GM04503 (cell line): ENCODE measurements at places on chromosomes 11 and 22.

GRCh38 chr11:114236829-114237228 lies 59.4 kb upstream of the NNMT start:
- DNase-seq: no peak

- DNase-seq: no peak
Measured at GRCh38 chr11:18056561-18057181, 10.6 kb upstream of the TPH1 start.

GRCh38 chr11:15858881-15859280 lies 497.5 kb downstream of the SOX6 start:
- DNase-seq: no peak

GRCh38 chr11:33698921-33699320 lies 1.7 kb downstream of the C11orf91 start:
- no peak for DNase-seq

DNA sequence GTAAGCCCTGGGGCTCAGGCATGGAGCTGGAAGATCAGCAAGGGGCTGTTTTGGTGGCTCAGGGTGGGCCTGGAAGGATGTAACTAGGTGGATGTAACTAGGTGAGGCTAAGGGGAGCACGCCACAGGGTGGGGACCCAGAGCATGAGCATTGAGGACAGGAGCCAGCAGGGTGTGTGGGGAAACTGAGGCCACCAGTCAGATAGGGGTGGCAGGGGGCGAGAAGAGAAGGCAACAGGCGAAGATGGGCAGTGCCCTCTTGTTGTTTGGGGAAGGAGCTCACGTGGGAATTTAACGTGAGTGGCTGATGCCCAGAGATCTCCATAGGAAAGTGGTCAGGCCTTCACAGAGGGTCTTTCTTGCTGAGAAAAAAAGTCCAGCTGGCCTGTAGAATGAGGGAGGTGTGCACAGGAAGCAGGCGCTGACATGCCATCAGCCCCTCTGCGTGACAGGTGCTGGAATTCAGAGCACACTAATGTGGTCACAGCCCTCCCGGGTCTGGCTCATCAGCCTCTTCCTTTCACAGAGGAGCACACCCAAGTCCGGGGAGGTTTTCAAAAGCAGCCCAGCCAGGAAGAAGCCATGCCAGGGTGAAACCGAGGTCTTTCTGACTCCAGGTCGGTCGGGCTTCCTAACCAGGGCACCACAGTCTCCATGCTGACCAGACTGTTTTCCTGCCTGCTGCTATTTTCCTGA lies 54.6 kb upstream of the PAX6 start:
- DNase-seq: no peak

DNA sequence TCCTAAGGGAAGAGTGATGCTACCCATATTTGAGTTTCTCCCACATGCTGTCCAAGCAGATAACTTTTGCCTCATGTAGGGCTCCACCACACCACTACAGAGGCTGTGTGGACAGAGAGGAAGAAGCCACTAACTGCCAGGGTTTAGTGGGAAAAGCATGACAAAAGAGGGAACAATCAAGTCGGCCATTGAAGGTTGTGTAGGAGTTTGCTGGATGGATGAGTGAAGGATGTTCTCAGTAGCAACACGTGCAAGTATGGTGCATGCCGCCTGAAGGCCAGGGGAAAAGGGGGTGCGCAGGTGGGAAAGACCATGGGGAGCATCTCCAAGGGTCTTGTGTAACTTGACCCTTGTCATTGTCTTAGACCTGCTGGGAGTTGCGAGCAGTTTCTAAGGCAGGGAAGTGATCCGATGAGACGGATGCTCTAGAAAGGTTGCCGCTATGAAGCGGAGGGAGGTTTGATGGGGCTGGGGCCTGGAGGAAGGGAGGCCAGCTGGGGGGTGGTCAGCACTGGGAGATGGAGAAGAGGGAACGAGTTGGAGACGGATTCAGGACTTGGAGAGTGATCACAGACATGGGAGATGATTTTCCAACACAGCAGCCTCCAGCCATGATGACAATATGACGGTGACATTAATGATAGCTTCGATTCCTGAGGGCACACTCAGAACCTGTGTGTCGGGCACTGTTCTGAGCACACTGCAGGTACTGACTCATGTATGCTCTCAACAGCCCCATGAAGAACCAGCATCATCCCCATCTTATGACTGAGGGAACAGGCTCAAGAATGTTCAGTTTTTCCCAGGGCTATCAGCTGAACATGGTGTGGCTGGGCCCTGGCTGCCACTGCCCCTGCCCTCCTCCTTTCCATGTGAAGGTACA lies 53.7 kb downstream of the CD6 start:
- no peak for DNase-seq

DNA sequence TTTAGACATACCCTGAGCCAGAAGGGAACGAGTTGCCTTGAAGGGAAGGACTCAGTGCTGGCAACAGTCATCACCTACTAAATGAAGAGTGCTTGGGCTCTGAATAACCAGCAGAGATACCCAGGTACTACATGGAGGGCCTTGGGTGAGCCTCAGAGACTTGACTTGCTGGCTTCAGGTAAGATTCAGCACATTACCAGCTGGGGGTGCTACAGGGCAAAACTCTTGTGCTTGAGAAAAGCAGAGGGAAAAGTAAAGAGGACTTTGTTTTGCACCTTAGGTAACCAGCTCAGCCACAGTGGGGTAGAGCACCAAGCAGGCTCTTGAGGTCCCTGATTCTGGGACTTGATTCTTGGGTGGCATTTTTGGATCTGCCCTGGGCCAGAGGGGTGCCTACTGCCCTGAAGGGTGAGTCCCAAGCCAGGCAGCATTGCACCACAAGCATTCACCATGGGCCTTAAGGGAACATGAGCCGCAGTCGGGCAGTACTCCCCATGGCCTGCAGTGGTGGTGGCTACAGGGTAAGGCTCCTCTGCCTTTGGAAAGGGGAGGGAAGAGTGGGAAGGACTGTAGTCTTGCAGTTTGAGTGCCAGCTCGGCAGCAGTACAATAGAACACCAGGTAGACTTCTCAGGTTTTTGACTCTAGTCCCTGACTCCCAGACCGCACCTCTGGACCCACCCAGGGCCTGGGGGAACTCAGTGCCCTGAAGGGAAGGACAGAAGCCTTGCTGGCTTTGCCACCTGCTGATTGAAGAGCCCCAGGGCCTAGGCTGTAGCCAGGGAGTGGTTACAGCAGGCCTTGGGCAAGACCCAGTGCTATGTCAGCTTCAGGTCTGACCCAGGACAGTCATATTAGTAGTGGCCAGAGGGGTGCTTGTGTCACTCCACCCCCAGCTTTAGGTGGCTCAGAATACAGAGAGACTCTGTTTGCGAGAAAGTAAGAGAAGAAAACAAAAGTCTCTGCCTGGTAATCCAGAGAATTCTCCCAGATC lies 22.7 kb upstream of the PLEKHA7 start:
- no peak for DNase-seq

- no peak for DNase-seq
Measured at GRCh38 chr11:13008625-13009475, at the start of gene RASSF10. TSS of gene RASSF10 (plus strand) at chr11:13009316. CDS start at chr11:13009577, 261 bp downstream.

DNA sequence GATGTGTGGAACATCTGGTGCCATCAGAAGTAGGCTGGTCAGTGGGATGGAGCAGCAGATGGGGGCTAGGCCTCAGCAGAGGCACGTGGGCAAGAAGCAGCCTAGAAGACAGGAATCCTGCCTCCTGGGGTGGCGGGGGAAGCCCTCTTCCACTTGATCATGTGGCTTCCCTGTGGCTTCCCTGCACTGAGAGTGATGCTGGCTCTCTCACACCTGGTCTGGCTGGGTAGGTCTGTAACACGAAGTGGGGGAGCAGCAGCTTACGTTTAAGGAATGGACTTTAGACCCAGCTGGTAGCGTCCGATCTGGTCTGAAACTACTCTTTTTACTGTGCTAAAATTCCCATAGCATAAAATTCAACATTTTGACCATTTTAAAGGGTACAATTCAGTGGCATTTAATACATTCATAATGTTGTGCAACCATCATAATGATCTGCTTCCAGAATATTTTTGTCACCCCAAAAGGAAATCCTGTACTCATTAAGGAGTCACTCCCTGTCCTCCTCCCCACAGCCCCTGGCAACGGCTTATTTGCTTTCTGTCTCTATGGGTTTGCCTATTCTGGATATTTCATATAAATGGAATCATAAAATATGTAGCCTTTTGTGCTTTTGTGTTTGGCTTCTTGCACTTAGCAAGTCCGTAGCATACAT lies 21.7 kb downstream of the PTPN5 start:
- DNase-seq: no peak

- DNase-seq: no peak
Measured at GRCh38 chr22:24386937-24387471, 40.4 kb upstream of the ADORA2A start.

DNA sequence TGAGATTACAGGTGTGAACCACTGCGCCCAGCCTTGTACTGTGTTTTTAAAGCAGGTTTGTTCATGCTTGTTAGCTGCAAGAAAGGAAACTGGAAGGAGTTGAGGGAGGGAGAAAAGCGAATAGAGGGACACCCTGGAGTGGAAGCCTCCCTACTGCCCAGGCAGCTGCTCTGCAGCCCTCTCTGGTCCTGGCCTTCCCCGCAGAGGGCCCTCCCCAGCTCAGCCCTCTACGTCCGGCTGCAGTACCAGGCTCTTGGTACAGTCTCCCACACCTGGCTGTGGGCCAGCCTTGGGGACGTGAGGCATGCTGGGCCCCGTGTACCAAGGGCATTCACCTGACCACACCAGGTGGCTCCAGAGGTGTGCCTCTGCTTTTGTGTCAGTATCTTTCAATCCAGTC lies 70.8 kb downstream of the MED15 start:
- no peak for DNase-seq

- no peak for DNase-seq
Measured at GRCh38 chr11:23723861-23724260, 773.0 kb upstream of the LUZP2 start.

DNA sequence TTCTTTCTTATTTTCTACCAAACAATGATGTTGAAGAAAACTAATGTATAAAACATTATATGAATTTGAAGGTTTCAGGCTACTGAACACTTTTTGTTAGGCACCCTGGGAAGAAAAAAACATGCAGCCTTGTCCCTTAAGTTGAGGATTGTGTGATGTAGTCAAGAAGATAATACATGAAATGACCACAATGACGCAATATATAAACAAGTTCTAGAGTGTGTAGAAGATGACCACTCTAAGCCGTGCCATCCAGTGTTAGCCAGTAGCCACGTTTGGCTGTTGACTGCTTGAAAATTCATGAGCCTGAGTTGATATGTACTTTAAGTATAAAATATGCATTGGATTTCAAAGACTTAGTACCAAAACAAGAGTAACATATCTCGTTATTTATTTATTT lies 16.2 kb downstream of the SWAP70 start:
- no peak for DNase-seq

DNA sequence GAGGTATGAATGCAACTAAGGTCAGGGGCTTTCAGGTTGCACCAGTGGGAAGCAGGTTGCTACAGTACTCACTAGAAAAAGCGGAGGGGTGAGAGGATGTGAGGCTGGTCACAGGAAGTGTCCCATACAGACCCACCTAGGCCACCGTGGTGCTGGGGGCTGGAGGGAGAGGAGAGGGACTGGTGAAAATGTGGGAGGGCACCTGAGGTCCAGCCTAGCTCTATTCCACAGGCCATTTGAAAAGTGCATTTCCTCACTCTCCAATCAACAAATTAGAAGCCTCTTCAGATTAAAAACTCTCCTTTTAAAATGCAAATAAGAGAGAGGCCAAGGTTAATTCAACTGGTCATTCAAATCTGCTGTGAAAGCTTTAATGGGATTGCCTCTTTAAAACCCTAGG lies 38.6 kb upstream of the NCAM1 start:
- no peak for DNase-seq

DNA sequence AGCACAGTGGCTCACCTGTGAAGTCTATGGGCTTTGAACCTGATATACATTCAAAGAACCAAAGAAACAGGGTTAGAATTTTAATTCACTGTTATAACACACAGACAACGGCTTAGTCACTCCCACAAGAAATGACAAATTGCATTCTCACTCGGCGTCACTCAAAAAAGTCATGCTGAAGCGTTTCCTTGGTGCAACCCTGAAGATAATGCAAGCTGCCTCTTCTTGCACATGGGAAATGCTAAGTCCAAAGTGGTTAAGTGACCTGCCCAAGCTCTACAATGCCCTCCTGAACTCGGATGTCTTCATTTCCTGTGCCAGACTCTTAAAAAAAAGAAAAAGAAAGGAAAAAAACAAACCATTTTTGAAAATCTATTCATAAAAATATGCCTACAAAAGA lies 10.0 kb downstream of the LGR4 start:
- no peak for DNase-seq

GRCh38 chr11:48093323-48093722 lies 113.0 kb downstream of the PTPRJ start:
- no peak for DNase-seq

DNA sequence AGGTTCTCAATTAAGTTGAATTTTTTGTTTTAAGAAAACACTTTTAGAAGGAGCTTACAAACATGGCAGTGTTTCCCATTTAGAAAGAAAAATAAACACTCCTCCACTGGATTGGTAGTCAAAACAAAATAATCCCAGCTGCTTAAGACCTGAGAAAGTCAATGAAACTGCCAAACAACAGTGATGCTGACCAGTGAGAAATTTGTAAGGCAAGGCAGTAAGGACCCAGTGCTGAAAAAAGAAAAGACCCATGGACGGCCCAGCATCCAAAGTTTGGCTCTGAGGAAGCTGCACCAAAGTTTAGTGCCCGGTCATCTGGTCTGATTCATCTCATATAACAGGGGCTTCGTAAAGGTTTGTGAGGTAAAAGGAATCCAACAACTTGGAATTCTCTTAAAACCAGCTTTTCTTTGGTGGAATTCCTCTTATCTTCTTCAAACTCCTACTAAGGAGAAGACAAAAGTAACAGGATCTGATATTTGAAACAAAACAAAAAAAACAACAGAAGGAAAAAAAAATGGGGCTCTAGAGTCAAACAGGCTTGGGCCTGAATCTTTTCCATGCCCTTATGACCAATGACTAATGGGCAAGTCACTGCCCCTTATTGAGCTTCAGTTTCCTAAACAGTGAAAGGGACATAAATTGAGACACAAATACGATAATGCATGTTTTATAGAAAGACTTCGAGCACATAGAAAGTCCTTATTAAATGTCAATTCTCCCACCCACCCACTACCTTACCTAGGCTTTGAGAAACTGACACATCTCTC lies 383.0 kb upstream of the NARS2 start:
- DNase-seq: no peak

- DNase-seq: no peak
Measured at GRCh38 chr22:27724709-27725108, 76.8 kb downstream of the MN1 start.

GRCh38 chr11:11397036-11397415 lies 44.0 kb upstream of the CSNK2A3 start:
- no peak for DNase-seq

GRCh38 chr22:30326255-30326705 lies 461 bp downstream of the TBC1D10A start:
- DNase-seq: no peak

DNA sequence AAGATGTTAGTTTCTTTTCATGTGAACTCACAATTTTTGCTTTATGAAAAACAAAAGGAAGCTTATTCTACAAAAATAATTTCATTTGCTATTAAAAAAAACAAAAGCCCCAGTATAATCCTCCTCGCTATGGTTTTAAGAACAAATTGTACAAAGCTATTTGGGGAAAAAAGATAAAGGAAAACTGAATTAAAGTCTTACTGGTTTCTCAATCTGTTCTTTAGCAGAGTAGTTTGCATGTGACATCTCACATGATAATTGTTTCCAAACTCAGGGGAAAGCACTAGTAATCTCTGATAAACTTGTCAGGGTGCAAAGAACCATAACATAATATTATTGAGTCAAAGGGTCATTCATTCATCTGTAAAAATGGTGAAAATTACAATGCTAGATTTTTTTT lies 2.9 kb upstream of the DDI1 start:
- DNase-seq: no peak
